Esophagus squamous epithelium (tissue), 5 donors: ENCODE measurements at places on chromosomes 7 and 10.

GRCh38 chr10:71250405-71250804 lies 38.0 kb downstream of the UNC5B start:
- DNase-seq: no peak

DNA sequence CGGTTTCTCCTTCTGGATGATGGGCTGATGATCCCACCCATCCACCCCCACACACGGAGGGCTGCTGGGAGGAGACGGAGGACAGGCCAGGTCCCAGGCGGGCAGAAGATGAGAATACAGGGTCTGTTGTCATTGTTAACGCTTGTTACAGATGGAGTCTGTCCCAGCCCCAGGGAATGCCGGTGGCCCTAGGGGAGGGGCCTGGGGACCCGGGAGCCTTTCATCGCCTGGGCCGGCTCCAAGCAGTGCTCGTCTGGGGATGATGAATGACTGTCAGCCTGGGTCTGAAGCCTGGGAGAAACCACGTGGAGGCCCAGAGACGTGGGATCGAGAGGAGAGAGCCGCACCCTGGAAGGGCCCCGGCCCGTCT lies 69.2 kb downstream of the UNCX start:
- no peak for DNase-seq

DNA sequence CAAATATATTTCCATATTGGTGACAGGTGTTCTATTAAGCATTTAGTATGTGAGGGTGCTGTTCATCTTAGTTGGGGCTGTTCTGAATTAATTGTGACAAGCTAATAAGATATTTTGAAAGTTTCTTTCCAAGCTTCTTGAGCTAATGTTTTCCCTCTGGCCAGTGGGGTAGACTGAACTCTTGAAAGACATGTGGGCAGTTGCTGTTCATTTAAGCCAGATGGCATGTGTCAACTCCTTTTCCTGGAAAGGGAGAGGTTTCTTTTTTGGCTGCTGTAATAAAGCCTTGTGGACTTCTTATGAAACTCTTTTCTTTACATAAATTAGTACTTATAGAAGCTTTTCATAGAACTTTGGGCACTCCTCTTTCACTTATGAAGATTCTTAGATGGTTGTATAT lies 21.7 kb downstream of the RAB18 start:
- DNase-seq: no peak

DNA sequence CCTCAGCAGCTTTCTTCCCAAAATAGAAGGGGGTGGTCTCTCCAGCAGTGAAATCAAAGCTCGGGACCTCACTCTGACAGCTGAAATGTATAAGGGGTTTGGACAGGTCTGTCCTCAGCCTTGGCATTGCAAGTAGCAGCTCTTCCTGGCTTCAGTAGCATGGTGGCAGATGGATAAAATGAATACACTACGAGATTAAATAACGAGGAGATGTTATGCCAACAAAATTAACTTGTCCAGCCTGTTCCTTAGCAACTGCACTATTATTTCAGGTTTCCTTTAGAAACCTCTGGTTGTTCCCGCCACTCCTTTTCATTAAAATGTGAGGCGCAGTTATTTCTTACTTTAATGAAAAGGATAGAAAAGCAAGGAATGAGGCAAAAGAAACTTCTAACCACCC lies 24.9 kb downstream of the PRLHR start:
- no peak for DNase-seq

DNA sequence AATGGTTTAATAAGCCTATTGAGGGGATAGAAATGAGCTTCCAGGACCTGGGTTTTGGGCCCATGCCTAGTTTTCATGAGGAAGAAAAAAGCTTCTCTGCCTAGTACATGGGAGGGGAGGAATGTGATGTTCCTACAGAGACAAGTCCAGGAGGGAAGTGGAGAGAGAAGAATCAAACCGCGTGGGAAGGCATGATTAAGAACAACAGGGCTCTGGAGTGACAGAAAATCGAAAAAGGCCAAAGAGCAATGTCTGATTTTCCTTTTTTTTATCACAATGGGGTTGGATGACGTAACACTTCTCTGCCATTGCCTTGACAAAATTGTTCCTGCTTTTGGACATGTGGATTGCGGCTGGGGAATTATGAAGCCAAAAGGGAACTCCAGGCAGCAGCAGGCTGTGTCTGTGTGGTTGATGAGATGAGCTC lies 258.6 kb downstream of the CXCL12 start:
- DNase-seq: no peak

DNA sequence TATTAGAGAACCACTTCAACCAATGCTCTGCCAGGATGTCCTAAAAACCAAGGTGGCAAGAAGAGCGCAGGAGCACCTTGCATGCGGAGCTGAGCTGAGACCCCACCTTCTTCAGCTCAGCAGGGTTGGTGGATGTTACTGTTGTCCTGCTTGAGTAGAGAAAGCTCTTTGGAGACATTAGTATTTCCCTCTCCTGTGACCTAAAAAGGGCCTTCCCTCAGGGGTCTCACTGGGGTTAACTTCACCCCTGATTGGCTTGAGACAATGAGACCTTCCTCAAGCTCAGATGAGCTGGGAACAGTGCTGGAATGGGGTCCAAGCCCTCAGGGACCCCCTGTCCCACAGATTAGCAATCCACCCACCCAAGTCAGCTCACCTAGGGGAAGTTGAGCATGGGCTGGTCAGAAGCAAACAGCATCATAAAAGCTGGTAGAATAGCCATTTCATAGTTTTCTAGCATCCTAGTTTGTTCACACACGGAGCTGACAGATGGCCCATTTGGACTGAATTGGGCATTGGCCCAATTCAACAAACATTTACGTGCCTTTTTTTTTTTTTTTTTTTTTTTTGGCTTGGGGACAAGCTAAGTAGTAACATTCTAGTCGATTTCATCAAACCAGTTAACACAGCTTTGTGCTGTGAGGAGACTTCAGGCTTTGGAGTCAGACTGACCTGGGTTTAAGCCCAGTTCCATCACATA lies 100.6 kb upstream of the HABP2 start:
- no peak for DNase-seq
